ENCODE measurements at places on chromosomes 5 and 9.

DNA sequence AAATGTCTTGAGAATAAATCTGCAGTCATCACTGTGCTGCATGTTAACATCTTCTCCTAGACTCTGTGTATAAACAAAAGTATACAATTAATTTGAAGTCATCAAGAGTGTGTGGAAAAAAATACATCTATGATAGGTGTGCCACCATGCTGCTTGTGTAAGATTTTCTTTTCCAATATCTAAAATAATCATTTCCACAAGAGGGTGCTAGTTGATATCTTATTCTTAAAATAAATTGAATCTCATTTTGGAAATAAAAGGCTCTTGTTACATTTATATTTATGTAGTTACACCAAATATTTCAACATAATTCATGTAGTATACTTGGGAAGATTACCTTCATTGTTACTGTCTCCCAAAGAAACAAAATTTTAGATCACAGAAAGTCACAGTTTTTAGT is 14.1 kb upstream of the MOCS2 start:
- no peak for DNase-seq

GRCh38 chr9:30944225-30944569 is 1440.2 kb upstream of the ACO1 start:
- DNase-seq: no peak

- no peak for DNase-seq
Observed at GRCh38 chr9:97905228-97905627, 17.1 kb downstream of the TRMO start.

DNA sequence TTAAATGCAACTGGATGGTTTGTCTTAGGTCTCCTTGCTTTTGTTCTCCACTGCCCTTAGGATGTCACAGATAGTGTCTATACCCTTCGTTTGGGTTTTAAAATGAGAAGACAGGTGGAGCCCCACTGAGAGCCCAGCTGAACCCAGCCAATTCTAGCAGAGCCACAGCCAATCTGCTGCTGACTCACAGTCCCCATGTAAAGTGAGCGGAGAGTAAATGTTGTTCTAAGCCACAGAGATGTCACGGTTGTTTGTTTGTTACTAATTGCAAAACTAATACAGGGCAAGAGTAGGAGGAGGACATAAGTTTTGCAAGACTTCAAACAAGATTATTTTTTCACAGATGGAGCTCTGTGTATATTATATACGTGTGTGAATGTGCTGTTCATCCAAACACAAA is 50.5 kb upstream of the AGXT2 start:
- DNase-seq: no peak

- DNase-seq: peak; percentile 71
Observed at GRCh38 chr9:130426883-130427282, 17.9 kb upstream of the ASS1 start.

GRCh38 chr5:76257897-76258296 is 145.2 kb upstream of the IQGAP2 start:
- no peak for DNase-seq

DNA sequence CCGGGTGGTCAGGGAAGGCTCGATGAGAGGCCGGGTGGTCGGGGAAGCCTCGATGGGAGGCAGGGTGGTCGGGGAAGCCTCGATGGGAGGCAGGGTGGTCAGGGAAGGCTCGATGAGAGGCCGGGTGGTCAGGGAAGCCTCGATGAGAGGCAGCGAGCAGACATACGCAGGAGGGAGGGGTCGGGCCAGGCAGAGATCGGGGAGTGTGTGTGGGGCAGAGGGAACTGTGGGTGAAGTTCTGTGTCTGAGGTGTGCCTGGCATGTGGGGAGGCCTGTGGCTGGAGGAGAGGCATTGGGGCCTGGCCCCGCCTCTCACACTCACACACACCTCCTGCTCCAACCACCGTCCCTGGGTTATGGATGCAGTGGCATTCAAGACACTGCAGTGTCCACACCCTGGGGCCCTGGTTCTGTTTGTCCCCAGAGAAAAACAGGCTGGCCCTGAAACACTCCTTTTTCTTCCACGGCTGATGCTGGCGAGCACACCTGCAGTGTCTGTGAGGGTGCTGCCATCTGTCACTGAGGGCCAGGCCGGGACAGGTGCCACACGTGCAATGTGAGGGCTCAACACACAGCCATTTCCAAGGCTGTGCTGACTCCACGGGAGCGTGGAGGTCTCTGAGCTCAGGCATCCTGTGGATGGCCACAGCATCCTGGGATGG is 6.5 kb upstream of the PLEKHG4B start:
- no peak for DNase-seq

DNA sequence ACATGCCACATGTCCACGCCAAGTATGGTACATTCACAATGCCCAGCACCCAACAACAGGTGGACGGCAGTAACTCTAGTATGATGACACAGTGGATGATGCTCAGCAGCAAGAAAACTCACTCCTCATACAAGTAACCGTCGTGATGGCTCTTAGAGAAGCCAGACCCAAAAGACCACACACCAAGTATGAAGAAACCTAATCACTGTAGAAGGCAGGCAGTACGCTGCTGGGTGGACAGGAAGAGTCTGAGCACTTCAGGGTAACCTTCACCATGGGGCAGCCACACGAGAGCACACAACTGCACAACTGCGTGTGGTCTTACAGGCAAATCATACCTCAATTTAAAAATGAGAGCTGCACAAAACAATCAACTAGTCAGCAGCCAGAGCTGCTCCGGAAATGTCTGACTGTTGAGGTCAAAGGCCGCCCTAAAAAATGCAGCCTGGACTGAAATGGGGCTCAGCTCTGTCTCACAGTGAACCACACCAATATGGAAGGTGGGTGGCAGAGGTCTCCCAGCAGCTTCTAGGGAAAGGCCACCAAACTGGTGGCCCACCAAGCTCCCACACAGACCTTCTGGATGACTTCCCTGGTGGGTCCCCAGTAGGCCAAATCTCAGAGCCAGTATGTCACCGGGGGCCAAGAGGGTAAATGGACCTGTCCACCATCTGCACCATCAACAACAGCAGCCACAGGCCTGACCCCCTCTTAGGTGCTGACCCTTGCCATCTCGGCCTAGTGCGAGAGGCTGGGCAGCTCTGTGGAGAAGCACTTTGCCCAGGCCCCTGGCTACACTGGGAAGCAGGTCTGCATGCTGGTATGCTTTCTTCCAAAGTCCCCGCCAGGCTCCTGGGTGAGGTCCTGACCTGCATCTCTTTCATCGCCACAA is 17.8 kb downstream of the BICD2 start:
- DNase-seq: no peak

DNA sequence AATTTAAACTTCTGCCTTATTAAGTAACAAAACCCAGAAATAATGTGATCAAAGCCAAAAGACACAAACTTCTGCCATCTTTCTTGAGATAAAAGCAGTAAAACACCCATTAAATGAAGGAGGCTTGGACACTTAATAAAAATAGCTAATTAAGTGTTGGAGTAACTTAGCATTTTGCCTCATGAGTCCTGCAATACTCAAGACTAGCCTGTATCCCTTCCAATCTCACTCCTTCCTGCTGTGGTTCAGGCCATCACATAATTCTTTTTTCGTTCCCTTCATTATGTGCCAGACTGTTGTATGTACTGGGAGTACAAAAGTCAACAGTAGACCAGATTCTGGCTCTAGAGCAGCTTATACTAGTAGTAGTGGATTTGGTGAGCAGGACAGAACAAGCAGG is 250.2 kb downstream of the NFIB start:
- no peak for DNase-seq

GRCh38 chr5:60826653-60827052 is 17.4 kb downstream of the ELOVL7 start:
- no peak for DNase-seq

DNA sequence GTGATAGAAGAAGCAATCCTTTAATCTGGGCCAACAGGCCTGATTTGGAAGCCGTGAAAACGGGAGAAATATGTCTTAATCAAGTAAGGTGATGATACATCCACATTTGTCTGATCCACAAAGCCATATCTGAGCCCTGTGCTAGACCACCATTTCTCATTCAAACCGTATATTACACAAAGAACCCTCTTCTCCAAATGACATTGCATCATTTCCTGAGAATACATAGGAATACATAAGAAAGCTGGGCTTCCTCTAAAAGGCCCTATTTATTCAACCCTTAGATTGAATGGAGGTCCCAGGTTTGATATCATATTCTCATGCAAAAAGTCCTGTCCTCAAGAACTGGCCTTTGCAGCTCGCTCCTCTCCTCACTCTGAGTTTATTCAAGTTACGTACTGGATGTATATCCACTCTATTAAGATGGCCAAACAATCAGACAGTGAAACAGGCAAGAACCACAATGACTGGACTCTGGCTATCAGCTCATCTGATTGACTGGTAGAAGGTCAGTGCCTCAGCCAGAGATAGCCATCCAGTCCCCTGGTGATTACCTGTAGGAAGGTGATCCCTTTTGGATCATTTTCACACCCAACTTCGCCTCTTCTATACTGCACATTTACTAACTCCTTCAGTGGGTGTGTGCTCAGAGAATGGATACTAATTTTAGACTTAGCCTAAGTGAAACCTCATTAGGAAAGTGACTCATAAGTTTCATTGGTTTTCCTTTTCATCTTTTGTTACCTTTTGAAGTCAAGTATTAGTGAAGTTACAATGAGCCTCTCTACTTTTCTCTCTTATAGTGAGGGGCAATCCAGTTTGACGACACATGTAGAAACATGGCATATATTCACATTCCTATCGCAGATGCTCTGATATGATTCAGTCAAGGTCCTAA is 167.6 kb upstream of the WWC1 start:
- no peak for DNase-seq

DNA sequence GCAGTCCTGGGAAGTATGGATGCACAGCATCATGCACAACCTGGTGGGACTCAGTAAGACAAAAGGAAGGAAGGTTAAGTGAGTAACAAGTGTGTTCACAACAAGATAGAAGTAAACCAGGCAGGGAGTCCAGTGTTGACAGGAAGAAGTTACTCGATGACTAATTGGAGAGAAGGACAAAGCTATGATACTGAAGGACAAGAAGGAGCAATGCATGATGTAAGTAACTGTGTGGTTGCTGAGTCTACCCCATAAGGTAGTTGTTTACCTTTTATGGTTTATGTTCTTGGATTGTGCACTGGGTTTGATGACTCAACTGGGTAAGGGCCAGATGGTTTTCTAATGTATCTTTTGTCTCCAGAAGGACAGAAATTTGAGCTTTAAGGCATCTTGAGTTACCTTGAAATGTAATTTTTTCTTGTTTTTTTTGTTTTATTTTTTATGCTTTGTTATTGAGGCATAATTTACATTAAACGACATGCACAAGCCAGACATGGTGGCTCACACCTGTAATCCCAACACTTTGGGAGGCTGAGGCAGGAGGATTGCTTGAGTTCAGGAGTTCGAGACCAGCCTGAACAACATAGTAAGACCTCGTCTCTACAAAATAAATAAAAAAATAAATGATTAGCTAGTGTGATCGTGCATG is 89.2 kb upstream of the CAST start:
- peak; percentile 94 for DNase-seq

- DNase-seq: no peak
Observed at GRCh38 chr9:15475923-15476536, 34.7 kb downstream of the PSIP1 start.

DNA sequence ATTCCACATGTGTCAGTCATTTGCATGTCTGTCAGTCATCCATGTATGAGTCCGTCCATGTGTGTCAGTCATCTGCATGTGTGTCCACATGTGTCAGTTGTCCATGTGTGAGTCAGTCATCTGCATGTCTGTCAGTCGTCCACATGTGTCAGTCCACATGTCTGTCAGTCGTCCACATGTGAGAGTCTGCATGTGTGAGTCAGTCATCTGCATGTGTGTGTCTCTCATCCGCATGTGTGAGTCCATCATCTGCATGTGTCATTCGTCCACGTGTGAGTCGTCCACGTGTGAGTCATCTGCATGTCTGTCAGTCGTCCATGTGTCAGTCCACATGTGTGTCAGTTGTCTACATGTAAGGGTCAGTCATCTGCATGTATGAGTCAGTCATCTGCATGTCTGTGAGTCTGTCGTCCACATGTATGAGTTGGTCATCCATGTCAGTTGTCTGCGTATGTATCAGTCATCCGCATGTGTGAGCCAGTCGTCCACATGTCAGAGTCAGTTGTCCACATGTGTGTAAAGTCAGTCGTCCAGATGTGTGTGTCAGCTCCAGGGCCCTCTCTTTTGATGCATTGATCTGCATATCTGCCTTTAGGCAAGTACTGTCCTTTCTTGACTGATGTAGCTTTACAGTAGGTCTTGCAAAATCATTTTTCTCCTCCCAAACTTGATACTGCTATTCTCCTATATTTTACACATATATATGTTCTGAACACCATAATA is 72.5 kb upstream of the CACNA1B start:
- no peak for DNase-seq

- no peak for DNase-seq
Observed at GRCh38 chr9:17130291-17130690, 4.5 kb upstream of the CNTLN start.

DNA sequence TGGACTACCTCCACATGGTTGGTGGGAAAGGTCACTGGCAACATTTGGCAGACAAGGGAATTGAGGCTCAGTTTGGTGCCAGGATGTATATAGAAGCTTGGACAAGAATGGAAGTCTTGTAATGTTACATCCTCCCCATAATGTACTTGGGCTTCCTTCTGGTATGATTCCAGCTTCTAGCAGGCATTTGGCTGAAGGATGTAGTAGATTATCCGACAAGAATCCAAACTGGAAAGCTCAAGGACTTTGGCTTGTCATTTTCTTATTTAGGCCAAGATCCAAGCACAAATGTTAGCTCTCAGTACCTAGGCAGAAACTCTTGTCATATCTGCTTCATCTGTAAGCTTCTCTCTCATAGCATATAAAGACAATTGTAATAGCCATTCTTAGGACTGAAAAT is 209.1 kb downstream of the MAPKAP1 start:
- DNase-seq: no peak

DNA sequence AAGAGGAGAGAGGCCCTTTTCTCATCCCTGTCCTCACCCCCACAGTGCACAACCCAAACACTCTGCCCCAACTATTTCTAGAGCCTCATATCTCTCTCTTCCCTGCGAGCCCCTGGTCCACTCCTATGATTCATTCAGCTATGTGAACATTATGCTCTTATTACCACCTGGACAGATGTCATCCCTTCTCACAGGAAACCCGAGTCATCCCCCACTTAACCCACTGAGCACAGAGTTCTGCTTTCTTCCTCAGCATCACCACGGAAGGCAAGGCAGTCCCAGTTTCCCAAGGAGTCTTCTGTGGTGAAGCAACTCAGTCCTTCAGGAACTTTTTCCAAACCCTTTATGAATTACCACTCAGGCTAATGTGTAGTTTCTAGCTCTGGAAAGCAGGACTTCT is 1.3 kb downstream of the DNAI1 start:
- no peak for DNase-seq
